ENCODE measurements at places on chromosomes 11 and 22. TPM values are rescaled to one million over a fixed set of nuclear protein-coding genes. Genes with fewer than 3 reads are reported as not detected.

Gene TTC12
- total RNA-seq, result 13.1 TPM

Gene FAM180B
- not detected for total RNA-seq

Gene NXPE2
- total RNA-seq, result 9.1 TPM

Gene C11orf52
- 15.7 TPM for total RNA-seq

Gene FEN1
- total RNA-seq, result 4.3 TPM

Gene CRACR2B
- 44.0 TPM for total RNA-seq

Gene TBX10
- total RNA-seq, result not detected

Gene SLC7A4
- 1.1 TPM for total RNA-seq

Gene CHKA
- 179 TPM for total RNA-seq

Gene TM7SF2
- total RNA-seq, result 78.1 TPM

Gene PHOX2A
- total RNA-seq, result not detected

Gene CLDN5
- total RNA-seq, result 33.4 TPM

Gene USH1C
- 242 TPM for total RNA-seq

Gene EHF
- 94.9 TPM for total RNA-seq

Gene TYR
- total RNA-seq, result not detected

Gene FOLR1
- total RNA-seq, result not detected

Gene SDHAF2
- 77.0 TPM for total RNA-seq

Gene RGL4
- not detected for total RNA-seq

Gene MMP13
- not detected for total RNA-seq

Gene CBLIF
- total RNA-seq, result not detected

Gene ARHGEF17
- 23.6 TPM for total RNA-seq

Gene YPEL1
- total RNA-seq, result 4.8 TPM

Gene PHETA2
- 14.6 TPM for total RNA-seq

Data from Peyer's patch (tissue), 4 donors.